ENCODE measurements at places on chromosomes 11 and 22. TPM values are rescaled to one million over a fixed set of nuclear protein-coding genes. Genes with fewer than 3 reads are reported as not detected.

MAP6 gene
- 6.0 TPM for total RNA-seq

RNH1 gene
- 52.6 TPM for total RNA-seq

CARD10 gene
- total RNA-seq: 44.1 TPM

TMEM121B gene
- 4.7 TPM for total RNA-seq

SAA1 gene
- not detected for total RNA-seq

PGA4 gene
- total RNA-seq: 0.36 TPM

GNAZ gene
- 16.3 TPM for total RNA-seq

CD248 gene
- total RNA-seq: 0.22 TPM

DDX6 gene
- 181 TPM for total RNA-seq

APBB1 gene
- total RNA-seq: 64.2 TPM

OR52N4 gene
- not detected for total RNA-seq

PKNOX2 gene
- 39.9 TPM for total RNA-seq

TENM4 gene
- total RNA-seq: 117 TPM

MCHR1 gene
- 0.38 TPM for total RNA-seq

C11orf21 gene
- total RNA-seq: 0.87 TPM

OR52E8 gene
- not detected for total RNA-seq

RAG1 gene
- 1.00 TPM for total RNA-seq

POLR2F gene
- 80.0 TPM for total RNA-seq

FADD gene
- total RNA-seq: 22.1 TPM

PDGFB gene
- 6.7 TPM for total RNA-seq

CWF19L2 gene
- 18.6 TPM for total RNA-seq

HBD gene
- not detected for total RNA-seq

ACTN3 gene
- 0.44 TPM for total RNA-seq

C22orf31 gene
- total RNA-seq: not detected

SMC1B gene
- total RNA-seq: not detected

GTSE1 gene
- 24.2 TPM for total RNA-seq

DSCAML1 gene
- 2.1 TPM for total RNA-seq

CELSR1 gene
- total RNA-seq: 20.9 TPM

SHANK2 gene
- 97.8 TPM for total RNA-seq

SLC22A25 gene
- not detected for total RNA-seq

OR4D5 gene
- 0.53 TPM for total RNA-seq

TREH gene
- not detected for total RNA-seq

SCGB1D2 gene
- not detected for total RNA-seq

TIGD3 gene
- 3.0 TPM for total RNA-seq

PRG3 gene
- not detected for total RNA-seq

POLR2L gene
- total RNA-seq: 89.6 TPM

RCOR2 gene
- 39.4 TPM for total RNA-seq

PNPLA5 gene
- total RNA-seq: not detected
